Karpas-422 (cell line): ENCODE measurements at places on chromosomes 2 and 18.

DNA sequence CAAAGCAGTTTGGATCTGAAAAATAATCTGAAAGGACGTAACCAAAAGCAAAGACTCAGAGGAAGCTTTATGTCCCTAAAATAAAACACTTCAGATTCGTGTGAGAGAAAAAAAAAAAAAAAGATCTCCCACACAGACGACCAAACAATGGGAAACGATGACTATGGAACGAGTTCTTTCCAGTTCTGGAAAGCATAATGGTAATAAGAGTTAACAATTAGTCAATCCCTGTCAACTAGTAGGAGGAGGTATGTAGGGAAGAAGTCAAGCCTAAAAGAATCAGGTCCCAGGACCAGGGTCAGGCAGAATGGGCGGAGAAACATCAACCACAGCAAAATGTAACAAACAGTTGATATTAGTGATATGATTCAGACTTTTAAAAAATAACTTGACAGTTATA is 170.3 kb upstream of the SETBP1 start:
- no peak for DNase-seq

GRCh38 chr2:86372133-86372532 is 34.7 kb upstream of the REEP1 start:
- DNase-seq, result no peak

GRCh38 chr2:138949517-138949916 is 169.3 kb upstream of the NXPH2 start:
- DNase-seq, result no peak

DNA sequence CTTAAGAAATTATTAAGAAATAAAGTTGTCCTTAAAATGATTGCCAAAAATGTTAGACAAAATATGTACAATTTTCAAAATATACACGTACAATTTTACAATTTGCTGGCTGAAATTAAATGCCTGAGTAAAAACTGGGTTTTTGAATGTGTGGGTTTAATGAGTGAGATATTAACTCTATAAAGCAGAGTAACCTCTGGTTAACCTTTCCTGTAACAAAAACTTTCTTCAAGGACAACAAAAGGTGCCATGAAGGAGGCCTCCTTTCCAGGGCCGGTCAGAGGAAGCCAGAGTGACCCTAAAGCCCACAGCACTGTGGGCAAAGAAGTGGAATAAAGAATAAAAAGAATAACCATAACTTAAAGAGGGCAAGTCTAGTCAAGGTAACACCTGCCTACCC is 16.5 kb upstream of the MAL start:
- DNase-seq, result no peak

GRCh38 chr2:69947325-69947931 is 14.0 kb downstream of the ASPRV1 start:
- DNase-seq, result no peak

- no peak for DNase-seq
These were observed 43.0 kb upstream of the MGAT4A start for GRCh38 chr2:98773907-98774306.

DNA sequence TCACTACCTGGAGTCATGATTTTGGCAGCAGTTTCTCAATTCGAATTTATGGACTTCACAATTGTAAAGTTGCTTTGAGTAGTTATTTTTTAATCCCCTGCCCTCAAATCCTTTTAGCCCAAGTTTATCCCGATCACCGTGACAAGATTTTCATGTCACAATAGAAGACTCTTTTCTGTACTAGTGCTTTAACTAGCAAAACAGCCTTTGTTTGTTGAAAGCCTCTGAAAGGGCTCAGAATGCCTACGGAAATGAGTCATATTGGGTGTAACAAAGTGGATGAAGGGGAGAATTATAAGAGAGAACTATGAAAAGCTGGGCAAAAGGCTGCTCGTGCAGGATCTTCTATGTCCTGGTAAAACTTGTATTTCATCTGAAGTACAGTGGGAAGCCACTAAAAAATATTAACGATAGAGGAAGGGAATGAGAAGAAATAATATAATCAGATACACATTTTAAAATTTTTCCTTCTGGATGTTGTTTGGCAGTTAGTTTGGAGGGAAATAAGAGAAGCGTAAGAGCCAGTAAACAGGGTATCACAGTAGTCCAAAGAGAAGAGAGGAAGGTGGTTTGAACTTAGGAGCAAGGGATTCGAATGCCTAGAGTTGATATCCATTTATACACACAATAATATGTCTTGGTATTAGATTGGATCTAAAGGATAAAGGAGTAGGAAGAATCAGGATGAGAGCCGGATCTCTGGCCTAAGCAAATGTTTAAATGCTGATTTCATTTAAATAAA is 114.9 kb downstream of the GALNT13 start:
- DNase-seq, result no peak

- DNase-seq, result no peak
These were observed 99.0 kb downstream of the TSHZ1 start for GRCh38 chr18:75309564-75309963.

GRCh38 chr2:112805542-112805941 is 21.2 kb upstream of the IL1A start:
- DNase-seq, result no peak

- no peak for DNase-seq
These were observed 173.3 kb upstream of the MGAT5 start for GRCh38 chr2:134080386-134081089.

DNA sequence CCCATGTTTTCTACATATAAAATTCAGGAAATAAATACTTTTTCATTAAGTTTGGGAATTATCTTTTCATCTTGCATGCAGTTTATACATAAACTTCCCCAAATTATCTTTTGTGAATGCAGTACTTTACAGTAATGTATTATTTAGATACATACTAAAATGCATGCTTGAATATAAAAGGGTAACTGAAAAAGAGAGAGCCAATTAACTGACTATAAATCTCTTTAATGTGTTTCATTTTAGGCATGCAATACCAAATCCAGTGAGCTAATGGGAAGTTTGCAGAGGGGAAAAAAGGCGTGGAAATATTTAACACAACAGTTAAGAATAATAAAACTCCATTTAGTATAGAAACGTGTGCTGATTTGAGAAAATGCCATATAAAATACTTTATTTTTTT is 39.2 kb downstream of the COL4A4 start:
- DNase-seq, result no peak

DNA sequence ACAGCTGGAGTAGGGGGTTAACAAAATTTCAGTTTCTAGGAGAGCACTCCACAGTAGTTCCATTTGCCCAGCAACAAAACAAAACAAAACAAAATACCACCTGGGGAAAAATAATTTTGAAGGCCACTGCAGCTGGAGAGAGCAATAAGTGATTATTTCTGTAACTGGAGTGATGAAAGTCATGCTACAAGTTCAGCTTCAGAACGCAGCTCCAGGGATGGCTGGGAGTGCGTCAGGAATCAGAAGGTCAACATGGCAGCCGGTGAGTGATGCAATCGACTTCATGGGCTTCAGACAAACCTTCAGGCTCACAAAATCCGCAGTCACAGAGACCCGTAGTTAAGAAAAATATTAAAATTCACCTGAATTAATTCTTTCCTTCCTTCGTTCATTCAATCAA is 41.0 kb downstream of the ABHD3 start:
- DNase-seq, result no peak

DNA sequence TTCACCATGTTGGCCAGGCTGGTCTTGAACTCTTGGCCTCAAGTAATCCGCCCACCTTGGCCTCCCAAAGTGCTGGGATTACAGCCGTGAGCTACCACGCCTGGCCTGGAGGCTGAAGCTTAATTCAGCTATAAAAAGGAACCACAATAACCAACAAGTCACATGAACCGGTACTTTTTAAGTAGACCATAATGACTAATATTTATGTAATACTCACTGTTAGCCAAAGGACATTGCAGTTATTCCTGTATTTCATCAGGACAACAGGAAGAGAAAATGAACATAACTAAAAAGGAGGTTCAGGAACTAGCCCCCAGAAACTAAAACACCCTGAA is 49.0 kb upstream of the TMEM87B start:
- no peak for DNase-seq

DNA sequence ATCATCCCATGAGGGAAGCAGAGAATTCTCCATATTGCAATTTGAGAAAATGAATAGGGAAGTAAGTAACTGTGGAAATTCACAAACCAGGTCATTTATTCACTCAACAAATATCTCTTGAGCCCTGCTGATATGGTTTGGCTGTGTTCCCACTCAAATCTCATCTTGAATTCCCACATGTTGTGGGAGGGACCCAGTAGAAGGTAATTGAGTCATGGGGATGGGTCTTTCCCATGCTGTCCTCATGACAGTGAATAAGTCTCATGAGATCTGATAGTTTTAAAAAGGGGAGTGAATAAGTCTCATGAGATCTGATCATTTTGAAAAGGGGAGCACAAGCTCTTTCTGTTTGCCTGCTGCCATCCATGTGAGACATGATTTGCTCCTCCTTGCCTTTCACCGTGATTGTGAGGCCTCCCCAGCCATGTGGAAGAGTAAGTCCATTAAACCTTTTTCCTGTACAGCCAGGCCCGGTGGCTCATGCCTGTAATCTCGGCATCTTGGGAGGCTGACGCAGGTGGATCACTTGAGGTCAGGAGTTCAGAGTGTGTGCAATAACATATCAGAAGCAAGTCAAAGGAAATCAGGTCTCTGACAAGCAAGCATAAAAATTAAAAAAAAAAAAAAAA is 193.2 kb downstream of the NDUFA10 start:
- DNase-seq, result no peak

DNA sequence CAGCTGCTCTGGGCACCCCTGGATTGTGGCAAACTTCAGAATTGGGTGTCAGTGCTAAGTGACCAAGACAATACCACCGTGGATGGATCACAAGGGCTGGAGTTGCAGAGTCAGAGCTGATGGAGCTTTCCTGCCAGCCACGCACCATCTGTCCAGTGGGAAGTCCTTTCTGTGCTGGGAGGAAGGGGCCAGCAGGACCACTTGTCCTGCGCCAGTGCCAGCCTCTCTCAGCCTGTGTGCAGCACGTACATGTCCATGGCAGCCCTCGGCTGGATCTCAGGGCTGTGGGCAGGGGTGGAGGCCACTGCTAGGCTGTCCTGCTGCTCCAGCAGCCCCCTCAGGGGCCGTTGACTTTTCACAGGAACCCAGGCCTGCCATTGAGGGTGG is 33.3 kb downstream of the RAB31 start:
- DNase-seq, result peak; percentile 0

DNA sequence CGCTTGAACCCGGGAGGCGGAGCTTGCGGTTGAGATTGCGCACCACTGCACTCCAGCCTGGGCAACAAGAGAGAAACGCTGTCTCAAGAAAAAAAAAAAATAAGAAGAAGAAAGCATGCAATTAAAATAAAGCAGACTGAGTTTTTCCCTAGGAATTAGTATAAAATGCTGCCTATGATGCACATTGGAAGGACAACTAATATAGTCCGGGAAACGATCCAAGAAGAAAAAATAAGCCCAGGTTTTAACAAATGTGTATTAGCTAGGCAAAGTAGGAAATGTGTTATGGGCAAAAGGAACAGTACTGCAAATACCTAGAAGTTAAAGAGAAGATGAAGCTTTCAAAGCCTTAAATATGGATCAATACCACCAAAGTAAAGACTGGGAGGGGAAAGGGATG is 64.0 kb downstream of the SPIRE1 start:
- no peak for DNase-seq

- no peak for DNase-seq
These were observed 89.8 kb upstream of the TGIF1 start for GRCh38 chr18:3360211-3360610.

- DNase-seq, result peak; percentile 68
These were observed 619 bp downstream of the GALM start for GRCh38 chr2:38666556-38666910.

GRCh38 chr2:235611349-235611748 is 117.5 kb downstream of the AGAP1 start:
- no peak for DNase-seq

- no peak for DNase-seq
These were observed 18.5 kb upstream of the NPAS2 start for GRCh38 chr2:100801402-100801801.

GRCh38 chr2:121884511-121884921 is 129.1 kb downstream of the TSN start:
- DNase-seq, result no peak

GRCh38 chr2:43169099-43169945 is 57.1 kb downstream of the ZFP36L2 start:
- DNase-seq, result no peak

- no peak for DNase-seq
These were observed 48.1 kb upstream of the VPS54 start for GRCh38 chr2:64067326-64067725.

DNA sequence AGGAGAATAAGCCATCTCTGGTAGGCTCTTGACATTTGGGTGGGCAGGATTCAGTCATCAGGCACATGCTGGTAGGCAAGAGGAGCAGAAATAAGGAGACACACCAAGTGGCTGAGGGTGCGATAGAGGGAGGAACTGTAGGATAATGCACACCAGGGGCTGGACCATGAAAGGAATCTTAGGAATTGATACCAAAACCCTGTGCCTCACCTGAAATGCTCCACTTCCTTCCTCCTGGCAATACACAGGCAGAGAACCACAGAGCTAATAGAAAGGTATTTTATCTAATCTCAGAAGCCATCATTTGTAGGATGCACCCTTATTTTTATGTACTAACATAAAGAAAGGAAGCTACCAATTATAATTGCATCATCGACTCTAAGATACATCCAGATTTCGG is 4.4 kb upstream of the CYP1B1 start:
- no peak for DNase-seq

- DNase-seq, result no peak
These were observed 365.4 kb downstream of the ADCYAP1 start for GRCh38 chr18:1270081-1270480.

GRCh38 chr2:121377646-121378045 is 92.6 kb upstream of the TFCP2L1 start:
- DNase-seq, result no peak

DNA sequence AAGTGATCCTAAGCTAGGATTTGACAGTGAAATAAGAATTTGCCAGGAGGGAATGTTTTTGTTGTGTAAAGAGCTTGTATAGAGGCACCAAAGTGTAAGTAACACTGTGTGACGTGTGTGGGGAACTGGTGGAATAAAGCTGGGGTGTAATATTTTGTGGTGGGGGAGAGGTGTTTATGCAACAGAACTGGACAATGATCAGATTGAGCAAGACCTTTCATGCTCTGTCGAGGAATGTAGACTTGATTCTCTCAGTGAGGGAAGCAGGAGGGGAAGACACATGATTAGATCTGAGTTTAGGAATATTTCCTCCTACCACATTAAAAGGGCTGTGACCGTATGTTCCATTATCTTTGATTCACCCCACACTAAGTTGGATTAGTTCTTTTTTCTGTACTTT is 43.6 kb downstream of the EFEMP1 start:
- DNase-seq, result no peak

GRCh38 chr2:24825883-24826772 is 32.9 kb downstream of the CENPO start:
- DNase-seq, result no peak

GRCh38 chr2:236343400-236344161 is 79.4 kb upstream of the ASB18 start:
- peak; percentile 90 for DNase-seq

GRCh38 chr2:113376913-113377445 is 60.5 kb upstream of the ZNG1B start:
- DNase-seq, result no peak

GRCh38 chr2:156164091-156164720 is 168.3 kb downstream of the NR4A2 start:
- DNase-seq, result no peak
